Body of pancreas (tissue), 4 donors: ENCODE measurements at places on chromosomes 13 and 19. TPM values are rescaled to one million over a fixed set of nuclear protein-coding genes. Genes with fewer than 3 reads are reported as not detected.
A peak's percentile ranks its signal among the peaks of the same experiment; 100 is the strongest.

GRCh38 chr13:102440259-102440936 lies 38.5 kb upstream of the FGF14 start:
- peak; percentile 69 for DNase-seq
- H3K36me3 ChIP-seq, result no peaks in the 10 kb centered on the region
- H3K4me1 ChIP-seq, result peaks cover 18% of the 10 kb centered on the region
- H3K27me3 ChIP-seq, result no peaks in the 10 kb centered on the region
- H3K4me3 ChIP-seq, result no peak overlapping the region

- no peaks in the 10 kb centered on the region for H3K36me3 ChIP-seq
- H3K27me3 ChIP-seq, result peaks cover 7% of the 10 kb centered on the region
- peaks cover 15% of the 10 kb centered on the region for H3K4me1 ChIP-seq
- no peak within 1 kb of the TSS for H3K4me3 ChIP-seq
- no peak within 1 kb of the TSS for H3K27ac ChIP-seq
- no peak for DNase-seq
Observed at GRCh38 chr19:43465468-43466120, at the start of gene LYPD3. TSS of gene LYPD3 (minus strand) at chr19:43465608. CDS start at chr19:43465571, 37 bp downstream.

The ATP12A gene
- total RNA-seq, result under 0.01 TPM

The PTGIR gene
- 9.6 TPM for total RNA-seq

DNA sequence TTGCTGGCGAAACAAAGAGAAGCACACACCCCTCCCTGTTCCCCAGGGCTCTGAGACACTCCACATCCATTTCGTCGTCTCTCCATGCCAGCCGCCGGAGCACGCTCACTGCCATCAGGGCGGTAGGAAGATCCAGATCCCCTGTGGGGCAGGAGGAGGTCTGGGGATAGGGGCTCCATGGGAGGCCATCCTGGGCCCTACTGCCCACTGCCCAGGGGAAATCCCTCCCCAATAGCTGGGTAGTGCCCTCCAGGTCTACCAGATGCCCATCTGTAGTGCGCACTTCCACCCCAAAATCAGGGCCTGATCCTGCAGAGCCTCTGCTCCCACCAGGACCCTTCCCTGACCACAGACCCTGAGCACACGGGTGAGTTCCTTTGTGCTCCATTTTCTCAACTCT lies 80.3 kb downstream of the EFNB2 start:
- no peak for DNase-seq
- no peak overlapping the region for H3K4me3 ChIP-seq
- H3K4me1 ChIP-seq, result no peaks in the 10 kb centered on the region
- H3K36me3 ChIP-seq, result no peaks in the 10 kb centered on the region
- no peaks in the 10 kb centered on the region for H3K27me3 ChIP-seq

The RNF113B gene
- total RNA-seq, result not detected

The AP1M2 gene
- total RNA-seq, result 30.6 TPM

The ZNF90 gene
- total RNA-seq, result 6.7 TPM

GRCh38 chr13:73397496-73398305 lies 338.9 kb downstream of the KLF5 start:
- no peak overlapping the region for H3K4me3 ChIP-seq
- no peaks in the 10 kb centered on the region for H3K27me3 ChIP-seq
- H3K4me1 ChIP-seq, result peaks cover 13% of the 10 kb centered on the region
- no peak overlapping the region for H3K27ac ChIP-seq
- DNase-seq, result no peak
- no peaks in the 10 kb centered on the region for H3K36me3 ChIP-seq

GRCh38 chr13:25682276-25682675 lies 310.5 kb downstream of the ATP8A2 start:
- no peak for DNase-seq
- no peaks in the 10 kb centered on the region for H3K27me3 ChIP-seq
- no peak overlapping the region for H3K27ac ChIP-seq
- no peak overlapping the region for H3K4me3 ChIP-seq
- no peaks in the 10 kb centered on the region for H3K4me1 ChIP-seq
- no peaks in the 10 kb centered on the region for H3K36me3 ChIP-seq

The ZNF625 gene
- 2.9 TPM for total RNA-seq

GRCh38 chr19:17327654-17328516 lies 6.8 kb downstream of the ANO8 start:
- no peaks in the 10 kb centered on the region for H3K36me3 ChIP-seq
- no peak overlapping the region for H3K27ac ChIP-seq
- H3K4me1 ChIP-seq, result peaks cover 22% of the 10 kb centered on the region
- H3K27me3 ChIP-seq, result no peaks in the 10 kb centered on the region
- H3K4me3 ChIP-seq, result no peak overlapping the region
- peak; percentile 66 for DNase-seq

- no peak overlapping the region for H3K27ac ChIP-seq
- no peak for DNase-seq
- H3K4me3 ChIP-seq, result no peak overlapping the region
- no peaks in the 10 kb centered on the region for H3K4me1 ChIP-seq
- peaks cover 45% of the 10 kb centered on the region for H3K36me3 ChIP-seq
Observed at GRCh38 chr19:8811315-8812172, 20.6 kb downstream of the ZNF558 start.

The PTH2 gene
- total RNA-seq, result not detected

The C19orf44 gene
- total RNA-seq, result 4.9 TPM

DNA sequence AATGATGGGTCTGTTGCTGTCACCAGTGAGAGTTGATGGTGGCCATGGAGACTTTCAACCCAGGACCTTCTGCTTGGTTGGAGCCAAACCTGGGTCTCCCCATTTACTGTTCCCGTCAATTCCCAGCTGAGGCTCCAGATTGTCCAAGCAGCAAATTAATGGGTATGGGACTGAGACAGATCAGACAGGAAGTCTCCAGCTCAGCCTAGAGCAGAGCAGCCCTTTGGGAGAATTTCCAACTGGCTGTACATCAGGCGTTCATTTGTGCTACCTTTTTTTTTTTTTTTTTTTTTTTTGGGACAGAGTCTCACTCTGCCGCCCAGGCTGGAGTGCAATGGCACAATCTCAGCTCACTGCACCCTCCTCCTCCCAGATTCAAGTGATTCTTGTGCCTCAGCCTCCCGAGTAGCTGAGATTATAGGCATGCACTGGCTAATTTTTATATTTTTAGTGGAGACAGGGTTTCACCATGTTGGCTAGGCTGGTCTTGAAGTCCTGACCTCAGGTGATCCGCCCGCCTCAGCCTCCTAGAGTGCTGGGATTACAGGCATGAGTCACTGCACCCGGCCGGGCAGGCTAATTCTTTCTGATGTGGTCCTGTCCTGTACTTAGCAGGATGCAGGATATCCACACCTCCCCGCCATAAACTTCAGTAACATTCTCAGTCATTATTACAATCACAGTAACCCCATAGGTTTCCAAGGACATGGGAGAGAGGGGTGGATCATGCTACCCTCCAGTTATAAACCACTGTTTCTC lies 9.3 kb downstream of the MAP3K10 start:
- H3K4me1 ChIP-seq, result no peaks in the 10 kb centered on the region
- no peaks in the 10 kb centered on the region for H3K27me3 ChIP-seq
- H3K36me3 ChIP-seq, result no peaks in the 10 kb centered on the region
- no peak overlapping the region for H3K4me3 ChIP-seq

GRCh38 chr13:73738626-73739025 lies 395.6 kb downstream of the KLF12 start:
- no peaks in the 10 kb centered on the region for H3K36me3 ChIP-seq
- no peak overlapping the region for H3K27ac ChIP-seq
- H3K4me3 ChIP-seq, result no peak overlapping the region
- DNase-seq, result no peak

The COL5A3 gene
- total RNA-seq, result 9.6 TPM

- peaks cover 16% of the 10 kb centered on the region for H3K4me1 ChIP-seq
- no peak for DNase-seq
- H3K27ac ChIP-seq, result no peak overlapping the region
- H3K36me3 ChIP-seq, result no peaks in the 10 kb centered on the region
Observed at GRCh38 chr19:10378124-10378523, 2.2 kb downstream of the TYK2 start.

GRCh38 chr13:40217675-40218074 lies 448.8 kb downstream of the FOXO1 start:
- peaks cover 24% of the 10 kb centered on the region for H3K4me1 ChIP-seq
- DNase-seq, result no peak
- no peak overlapping the region for H3K4me3 ChIP-seq
- no peak overlapping the region for H3K27ac ChIP-seq
- H3K27me3 ChIP-seq, result no peaks in the 10 kb centered on the region

DNA sequence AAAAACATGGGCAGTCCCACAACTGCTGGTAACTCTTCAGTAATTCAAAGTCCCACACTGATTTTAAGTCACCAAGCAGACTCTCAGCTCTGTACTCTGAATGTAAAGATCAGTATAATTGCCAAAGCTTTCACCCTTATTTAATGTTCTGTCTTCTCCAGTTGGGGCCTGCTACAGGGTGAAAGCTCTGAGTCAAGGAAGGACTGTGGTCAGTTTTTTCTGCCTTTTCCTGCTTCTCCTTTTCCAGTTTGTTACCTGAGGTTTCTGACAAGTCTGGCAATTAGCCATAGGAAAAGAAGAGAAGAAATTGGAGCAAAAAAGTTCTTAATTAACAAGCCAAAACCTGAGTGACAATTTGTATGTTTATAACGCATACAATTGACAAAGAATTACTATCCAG lies 279.3 kb downstream of the RBM26 start:
- no peak overlapping the region for H3K27ac ChIP-seq
- H3K4me1 ChIP-seq, result no peaks in the 10 kb centered on the region
- H3K4me3 ChIP-seq, result no peak overlapping the region
